ENCODE measurements at places on chromosomes 16 and 17.
A peak's percentile ranks its signal among the peaks of the same experiment; 100 is the strongest.

DNA sequence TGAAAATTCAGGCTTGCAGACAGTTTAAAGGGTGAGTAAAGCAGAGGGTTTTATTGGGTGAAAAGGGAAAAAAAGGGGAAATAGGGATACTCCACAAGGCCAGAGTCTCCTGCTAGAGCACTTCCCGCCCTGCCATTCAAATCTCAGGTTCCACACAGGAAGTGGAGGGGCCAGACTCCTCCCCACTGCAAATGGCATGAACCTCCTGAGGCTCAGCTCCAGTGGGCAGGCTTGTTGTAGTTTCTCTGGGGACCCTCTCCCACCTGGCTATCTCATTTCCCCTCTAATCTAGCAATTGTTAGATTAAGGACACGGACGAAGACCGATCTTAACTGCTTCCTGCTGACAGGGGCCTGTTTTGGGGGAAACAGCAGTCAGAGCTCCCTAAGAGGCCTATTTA, 43.4 kb downstream of the TAOK1 start:
- DNase-seq, result no peak

GRCh38 chr16:73483934-73484711, 436.2 kb upstream of the ZFHX3 start:
- no peak for DNase-seq

- no peak for DNase-seq
These were observed 7.2 kb downstream of the MPO start for GRCh38 chr17:58273453-58274104.

- no peak for DNase-seq
These were observed 15.4 kb upstream of the ZC3H18 start for GRCh38 chr16:88554711-88555264.

GRCh38 chr17:3712811-3713463, 10.8 kb upstream of the HASPIN start:
- DNase-seq, result no peak

GRCh38 chr17:30532871-30533270, 55.7 kb downstream of the GOSR1 start:
- no peak for DNase-seq

GRCh38 chr16:66254751-66255150, 111.7 kb upstream of the CDH5 start:
- no peak for DNase-seq

- peak; percentile 82 for DNase-seq
These were observed 2.1 kb upstream of the ADGRG5 start for GRCh38 chr16:57540387-57540786.

GRCh38 chr17:37849617-37849972, 74.6 kb upstream of the TBC1D3K start:
- DNase-seq, result no peak

- peak; percentile 55 for DNase-seq
These were observed 2.3 kb upstream of the PHF12 start for GRCh38 chr17:28953444-28954118.

GRCh38 chr17:32481193-32481592, 5.6 kb upstream of the CDK5R1 start:
- DNase-seq, result no peak

- no peak for DNase-seq
These were observed 38.7 kb downstream of the PKD1 start for GRCh38 chr16:2096853-2097595.

All from vagina (tissue), 2 donors.